ENCODE measurements at places on chromosomes 3 and 15.

GRCh38 chr3:105618556-105618955 is 250.3 kb downstream of the CBLB start:
- DNase-seq: no peak

GRCh38 chr3:38614091-38614490 is 35.4 kb downstream of the SCN5A start:
- no peak for DNase-seq

DNA sequence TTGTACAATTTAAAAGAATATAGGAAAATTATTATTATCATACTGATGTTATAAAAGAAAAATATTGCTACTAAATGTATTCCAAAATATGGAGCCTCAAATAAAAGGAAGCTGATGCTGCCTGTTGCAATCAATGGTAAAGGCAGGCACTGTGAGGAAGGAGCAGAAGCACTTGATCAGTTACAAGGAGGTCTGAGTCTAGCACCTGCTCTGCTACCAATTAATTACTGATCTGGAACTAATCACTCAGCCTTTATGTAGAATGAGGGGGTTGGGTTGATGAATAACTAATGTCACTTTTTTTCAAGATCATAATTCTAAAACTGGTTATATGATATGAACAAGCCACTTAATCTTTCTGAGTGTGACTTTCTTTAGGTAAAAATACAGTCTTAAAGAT is 5.5 kb downstream of the ADGRG7 start:
- no peak for DNase-seq

GRCh38 chr15:70025413-70026296 is 72.1 kb downstream of the TLE3 start:
- no peak for DNase-seq

DNA sequence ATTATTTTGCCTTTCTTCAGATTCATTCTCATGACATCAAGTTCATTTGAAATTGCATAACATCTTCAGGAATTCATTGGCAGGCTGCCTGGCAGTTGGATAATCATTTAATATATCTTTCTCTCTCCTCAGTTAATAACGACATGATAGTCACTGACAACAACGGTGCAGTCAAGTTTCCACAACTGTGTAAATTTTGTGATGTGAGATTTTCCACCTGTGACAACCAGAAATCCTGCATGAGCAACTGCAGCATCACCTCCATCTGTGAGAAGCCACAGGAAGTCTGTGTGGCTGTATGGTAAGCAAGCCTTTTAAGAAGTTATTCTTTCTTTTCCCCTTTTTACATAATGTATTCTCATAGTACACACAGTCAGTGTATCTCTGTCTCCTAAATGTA is 38.2 kb downstream of the TGFBR2 start:
- no peak for DNase-seq

GRCh38 chr3:75220932-75221331 is 443.2 kb upstream of the FRG2C start:
- DNase-seq: no peak

Data from NCI-H187 (cell line).